ENCODE measurements at places on chromosomes 13 and 19.

DNA sequence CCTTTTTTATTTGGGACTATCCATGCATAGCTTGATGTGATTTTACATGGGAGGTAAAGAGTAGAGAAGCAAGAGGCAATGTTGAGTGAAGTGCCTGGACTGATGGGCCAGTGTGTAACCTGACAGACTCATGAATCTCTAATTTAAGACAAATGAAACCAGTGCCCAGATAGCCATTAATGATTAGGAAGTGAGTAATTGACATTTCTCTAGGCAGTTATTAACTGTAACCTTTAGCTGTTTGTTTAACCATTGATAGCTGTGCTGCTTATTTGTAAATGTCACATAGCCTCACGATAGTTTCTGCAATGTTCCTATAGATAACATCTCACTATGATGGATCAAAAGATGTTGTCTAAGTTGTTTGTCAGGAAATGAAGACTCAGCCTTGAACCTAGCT is 1047.5 kb upstream of the SPRY2 start:
- H3K4me3 ChIP-seq, result no peak overlapping the region
- no peaks in the 10 kb centered on the region for H3K27me3 ChIP-seq
- H3K4me1 ChIP-seq, result no peaks in the 10 kb centered on the region
- no peak for DNase-seq
- no peak overlapping the region for H3K27ac ChIP-seq

DNA sequence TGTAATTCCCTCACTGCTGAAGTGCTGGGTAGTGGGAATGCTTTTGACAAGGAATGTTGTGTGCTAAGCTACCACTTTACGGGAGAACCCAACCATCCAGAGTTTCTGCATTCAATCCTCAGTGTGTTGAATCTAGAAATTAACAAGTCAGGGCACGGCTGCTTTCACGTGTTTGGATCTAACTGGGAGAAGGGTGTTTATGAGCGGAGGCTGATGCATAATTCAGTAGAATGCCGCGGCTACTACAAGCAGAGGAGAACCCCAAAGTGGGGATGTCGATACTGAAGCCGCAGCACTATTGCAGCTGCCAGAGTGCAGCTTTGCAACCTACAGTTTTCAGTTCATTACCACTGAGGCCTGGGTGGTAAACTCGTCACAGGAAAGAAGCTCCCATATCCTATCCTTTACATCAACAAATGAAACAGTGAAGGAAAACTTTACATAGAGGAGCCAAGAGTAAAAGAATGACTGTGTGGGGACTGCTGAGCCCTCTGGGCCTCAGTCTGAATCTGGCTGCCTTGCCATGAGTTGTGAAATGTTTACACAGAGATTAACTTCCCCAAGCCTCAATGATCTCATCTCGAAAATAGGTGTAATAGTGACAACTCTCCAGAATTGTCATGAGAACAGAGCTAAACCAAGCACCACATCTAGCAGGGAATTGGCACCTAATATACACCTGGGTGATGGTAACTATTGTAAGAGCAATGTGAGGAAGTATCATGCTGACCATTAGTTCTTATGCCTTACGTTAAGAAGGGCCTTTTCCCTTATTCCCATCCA is 531.7 kb downstream of the MYO16 start:
- no peak overlapping the region for H3K4me3 ChIP-seq
- H3K4me1 ChIP-seq, result no peaks in the 10 kb centered on the region
- DNase-seq, result no peak
- no peak overlapping the region for H3K27ac ChIP-seq
- H3K27me3 ChIP-seq, result no peaks in the 10 kb centered on the region
- H3K36me3 ChIP-seq, result no peaks in the 10 kb centered on the region

DNA sequence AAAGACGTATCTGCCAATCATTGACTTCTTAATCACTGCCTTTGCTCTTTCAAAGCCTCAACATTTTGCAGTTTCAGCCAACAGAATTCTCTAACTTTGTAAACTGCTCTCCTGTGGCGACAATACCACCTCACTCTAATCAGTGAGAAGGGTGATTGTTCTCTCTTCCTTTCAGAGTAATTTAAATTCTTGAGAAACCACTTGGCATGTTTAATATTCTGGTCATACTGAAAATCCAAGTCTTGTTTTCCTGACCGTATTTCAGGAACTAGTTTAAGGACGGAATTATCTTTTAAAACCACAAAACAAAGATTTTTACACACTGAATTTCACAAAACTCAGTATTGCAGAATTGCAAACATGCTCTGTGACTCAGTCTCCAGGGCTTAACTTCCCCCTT is 5.2 kb upstream of the CDC16 start:
- H3K27ac ChIP-seq, result no peak overlapping the region
- H3K4me3 ChIP-seq, result no peak overlapping the region
- no peak for DNase-seq
- peaks cover 14% of the 10 kb centered on the region for H3K4me1 ChIP-seq
- H3K36me3 ChIP-seq, result no peaks in the 10 kb centered on the region

- DNase-seq, result peak; percentile 86
- peaks cover 11% of the 10 kb centered on the region for H3K4me1 ChIP-seq
- H3K36me3 ChIP-seq, result no peaks in the 10 kb centered on the region
Observed at GRCh38 chr19:49533551-49534488, 6.0 kb downstream of the RCN3 start.

DNA sequence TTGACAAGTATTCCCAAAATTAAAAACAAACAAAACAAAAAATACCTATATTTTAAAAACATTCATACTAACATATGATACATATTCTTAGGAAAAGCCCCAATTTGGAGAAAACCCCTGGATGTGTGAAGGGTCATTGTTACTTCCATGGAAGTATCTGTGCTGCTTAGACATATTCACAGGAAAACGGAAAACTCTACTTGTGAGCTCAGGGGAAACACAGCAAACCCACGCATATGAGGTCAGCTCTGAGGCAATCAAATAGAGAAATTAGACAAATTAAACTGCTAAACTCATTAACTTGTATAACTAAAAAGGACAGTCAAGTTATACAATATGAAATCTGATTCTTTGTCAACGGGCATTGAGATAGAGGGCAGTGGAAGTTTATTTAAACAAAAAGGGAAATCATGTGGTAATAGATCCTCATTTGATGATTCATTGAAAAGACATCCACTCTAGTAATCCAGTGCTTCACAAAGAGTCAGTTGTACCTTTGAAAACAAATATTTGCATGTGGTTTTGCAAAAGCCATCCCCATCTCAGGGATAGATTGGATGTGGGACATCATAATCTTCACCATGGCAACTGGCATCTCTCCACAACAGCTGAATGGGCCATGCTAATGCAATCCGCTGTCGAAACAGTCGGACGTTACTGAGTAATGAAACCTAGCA is 423.4 kb downstream of the ITGBL1 start:
- H3K27ac ChIP-seq, result no peak overlapping the region
- no peak overlapping the region for H3K4me3 ChIP-seq

GRCh38 chr19:7887408-7888144 is 734 bp upstream of the LRRC8E start:
- no peaks in the 10 kb centered on the region for H3K27me3 ChIP-seq
- peaks cover 10% of the 10 kb centered on the region for H3K4me1 ChIP-seq
- H3K27ac ChIP-seq, result peak overlapping the region; percentile 61
- no peak for DNase-seq
- no peaks in the 10 kb centered on the region for H3K36me3 ChIP-seq

- no peak for DNase-seq
- no peak overlapping the region for H3K4me3 ChIP-seq
- H3K4me1 ChIP-seq, result no peaks in the 10 kb centered on the region
- H3K27me3 ChIP-seq, result peaks cover 15% of the 10 kb centered on the region
Observed at GRCh38 chr13:40403509-40404241, 262.8 kb downstream of the FOXO1 start.

DNA sequence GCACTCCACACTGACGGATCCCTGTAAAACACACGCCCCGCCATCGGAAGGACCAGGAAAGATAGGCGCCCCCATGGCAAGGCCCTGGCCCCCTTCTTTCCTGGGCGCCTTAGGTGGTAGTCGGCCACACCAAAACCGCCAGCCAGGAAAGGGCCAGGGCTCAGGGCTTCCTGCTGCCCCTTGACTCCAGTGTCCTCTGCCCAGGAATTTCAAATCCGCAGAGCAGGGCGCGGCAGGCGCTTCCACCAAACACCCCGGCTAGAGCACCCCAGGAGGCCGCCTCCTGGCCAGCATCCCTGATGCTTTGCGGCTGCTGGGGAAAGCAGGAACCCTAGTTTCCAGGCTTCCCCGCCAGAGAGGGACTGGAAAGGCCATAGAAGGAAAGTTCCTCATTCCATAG is 57.5 kb downstream of the ZNF726 start:
- H3K27ac ChIP-seq, result no peak overlapping the region
- H3K4me3 ChIP-seq, result no peak overlapping the region
- H3K27me3 ChIP-seq, result no peaks in the 10 kb centered on the region
- no peaks in the 10 kb centered on the region for H3K4me1 ChIP-seq

- no peaks in the 10 kb centered on the region for H3K27me3 ChIP-seq
- no peak overlapping the region for H3K27ac ChIP-seq
- H3K4me1 ChIP-seq, result no peaks in the 10 kb centered on the region
- DNase-seq, result no peak
- H3K36me3 ChIP-seq, result no peaks in the 10 kb centered on the region
Observed at GRCh38 chr13:78806457-78806856, 147.5 kb upstream of the OBI1 start.

Measured in K562 (cell line).